ENCODE measurements at places on chromosomes 5 and 9.

GRCh38 chr9:123742009-123742767, 187.7 kb downstream of the DENND1A start:
- DNase-seq: peak; percentile 58

GRCh38 chr9:111348821-111349271, 18.8 kb upstream of the OR2K2 start:
- DNase-seq: peak; percentile 66

- DNase-seq: no peak
Measured at GRCh38 chr5:168136340-168136739, 155.1 kb upstream of the WWC1 start.

DNA sequence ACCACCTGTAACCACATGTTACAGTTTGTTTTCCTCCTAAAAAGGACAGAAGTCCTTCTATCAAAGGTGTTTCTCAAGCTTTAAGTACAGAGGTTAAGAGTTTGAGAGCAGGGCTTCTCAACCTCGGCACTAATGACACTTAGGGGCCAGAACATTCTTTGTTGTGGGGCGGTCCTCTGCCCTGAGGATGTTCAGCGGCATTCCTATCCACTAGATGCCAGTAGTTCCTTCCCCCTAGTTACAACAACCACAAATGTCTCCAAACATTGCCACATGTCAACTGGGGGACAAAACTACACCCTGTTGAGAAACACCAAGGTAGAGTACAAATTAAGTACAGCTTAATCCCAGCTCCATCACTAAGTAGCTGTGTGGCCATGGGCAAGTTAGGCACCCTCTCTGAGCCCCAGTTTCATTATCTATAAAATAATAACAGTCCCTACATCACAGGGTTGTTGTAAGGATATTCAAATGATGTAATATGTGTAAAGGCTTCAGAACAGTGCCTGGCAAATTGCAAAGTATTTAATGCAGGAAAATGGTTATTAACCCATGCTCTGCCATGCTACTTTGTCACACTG, 44.6 kb downstream of the PIP5K1B start:
- DNase-seq: no peak

DNA sequence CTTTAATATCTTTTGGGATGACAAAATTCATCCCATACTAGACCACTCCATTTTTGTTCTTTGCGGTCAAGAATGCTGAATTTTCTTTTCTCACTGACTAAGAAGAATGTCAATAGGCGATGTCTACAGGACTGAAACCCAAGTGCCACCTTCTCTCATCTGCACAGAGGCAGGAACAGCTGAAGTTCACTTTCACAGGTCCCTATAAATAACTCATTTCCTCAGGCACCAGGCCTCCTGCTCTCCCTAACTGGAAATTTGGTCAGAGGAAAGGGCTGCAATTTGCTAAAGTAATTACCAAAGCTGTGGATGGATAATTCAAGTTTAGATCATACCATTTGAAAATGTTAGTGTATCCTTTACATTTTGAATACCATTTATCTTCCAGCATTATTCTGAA, 142.9 kb downstream of the DIRAS2 start:
- DNase-seq: no peak

GRCh38 chr5:150525163-150525562, 17.2 kb downstream of the NDST1 start:
- DNase-seq: no peak

DNA sequence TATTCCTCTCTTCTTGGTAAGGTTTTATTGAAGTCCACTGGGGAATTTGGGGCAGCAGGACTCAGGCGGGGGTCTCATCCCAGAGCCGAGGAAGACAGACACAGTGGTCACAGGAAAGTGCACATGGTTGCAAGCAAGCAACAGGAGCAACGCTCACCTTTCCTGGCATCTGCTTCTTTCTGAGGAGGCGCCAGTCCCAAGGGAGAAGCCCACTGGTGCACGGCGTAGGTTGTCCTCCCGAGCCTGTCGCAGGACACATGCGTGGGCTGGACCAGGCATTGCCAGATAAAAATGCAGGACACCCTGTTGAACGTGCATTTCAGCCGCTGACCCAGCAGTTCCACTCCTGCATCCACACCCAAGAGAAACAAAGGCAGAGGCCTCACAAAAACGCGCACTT, 72.4 kb upstream of the OLFM1 start:
- no peak for DNase-seq

Data from skeletal muscle cell (primary cell).